NCI-H2081 (cell line): ENCODE measurements at places on chromosomes 6 and 20.

- DNase-seq: no peak
Measured at GRCh38 chr6:10511477-10511876, 9.7 kb upstream of the GCNT2 start.

GRCh38 chr6:10315034-10315433 is 99.8 kb downstream of the TFAP2A start:
- DNase-seq: no peak

DNA sequence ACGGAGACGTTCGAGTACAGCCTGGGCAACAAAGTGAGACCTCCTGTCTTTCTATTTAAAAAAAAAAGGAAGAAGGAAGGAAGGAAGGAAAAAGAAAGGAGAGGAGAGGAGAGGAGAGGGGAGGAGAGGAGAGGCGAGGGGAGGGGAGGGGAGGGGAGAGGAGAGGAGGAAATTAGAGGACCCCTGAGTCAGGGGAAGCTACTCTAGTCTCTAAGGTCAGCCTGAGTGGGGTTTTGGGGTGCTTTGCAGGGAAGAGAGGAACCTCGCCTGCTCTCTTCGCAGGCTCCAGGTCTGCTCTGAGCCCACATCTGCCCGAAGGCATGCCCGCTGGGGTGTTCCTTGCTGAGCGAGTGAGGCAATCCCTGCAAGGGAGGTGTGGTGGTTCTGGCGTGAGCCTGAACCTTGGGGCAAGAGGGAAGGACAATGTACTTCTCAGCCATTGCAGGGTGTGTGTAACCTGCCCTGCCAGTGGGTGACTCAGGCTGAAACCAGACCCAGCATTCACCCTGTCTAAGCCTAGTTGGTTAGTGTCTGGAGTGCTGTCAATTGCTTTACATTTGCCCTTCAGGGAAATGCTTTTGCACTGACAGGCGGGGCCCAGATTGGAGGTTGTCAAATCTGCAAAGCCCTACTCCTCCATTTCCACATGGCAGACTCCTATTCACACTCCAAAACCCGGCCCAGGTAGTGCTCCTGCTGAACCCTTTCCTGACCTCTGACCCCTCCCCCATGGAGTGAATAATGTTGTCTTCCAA is 15.3 kb upstream of the MMP9 start:
- DNase-seq: no peak

DNA sequence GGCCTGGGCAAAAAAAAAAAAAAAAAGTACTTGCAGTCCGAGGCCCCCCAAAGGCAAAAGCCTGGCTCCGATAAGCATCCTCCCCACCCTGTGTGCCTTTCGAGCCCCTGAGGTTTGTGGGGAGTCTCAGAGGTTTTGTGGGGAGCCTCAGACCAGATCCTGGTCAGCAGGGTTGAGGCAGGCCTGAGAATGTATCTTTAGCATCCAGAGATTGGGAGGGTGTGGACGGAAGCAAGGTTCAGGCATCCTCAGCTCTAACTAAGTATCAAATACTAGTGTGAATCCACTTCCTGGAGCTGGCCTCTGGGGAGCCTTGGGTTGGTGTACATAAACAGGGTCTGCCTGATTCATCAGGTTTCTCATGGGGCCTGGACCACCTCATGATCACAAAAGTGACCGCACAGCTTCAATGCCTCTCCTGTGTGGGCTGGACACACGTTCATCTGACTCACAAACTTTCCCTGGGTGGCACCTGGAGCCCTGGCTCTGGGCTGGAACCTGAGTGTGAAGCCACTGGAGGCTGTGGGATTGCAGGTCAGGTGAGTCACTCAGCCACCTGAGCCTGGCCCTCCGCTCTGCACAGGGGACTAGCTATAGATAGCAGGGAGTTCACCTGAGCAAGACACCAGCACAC is 24.4 kb downstream of the PCMTD2 start:
- DNase-seq: no peak

GRCh38 chr20:24828992-24829648 is 119.9 kb upstream of the CST7 start:
- no peak for DNase-seq

- no peak for DNase-seq
Measured at GRCh38 chr6:30334075-30334783, 7.5 kb downstream of the TRIM39 start.

DNA sequence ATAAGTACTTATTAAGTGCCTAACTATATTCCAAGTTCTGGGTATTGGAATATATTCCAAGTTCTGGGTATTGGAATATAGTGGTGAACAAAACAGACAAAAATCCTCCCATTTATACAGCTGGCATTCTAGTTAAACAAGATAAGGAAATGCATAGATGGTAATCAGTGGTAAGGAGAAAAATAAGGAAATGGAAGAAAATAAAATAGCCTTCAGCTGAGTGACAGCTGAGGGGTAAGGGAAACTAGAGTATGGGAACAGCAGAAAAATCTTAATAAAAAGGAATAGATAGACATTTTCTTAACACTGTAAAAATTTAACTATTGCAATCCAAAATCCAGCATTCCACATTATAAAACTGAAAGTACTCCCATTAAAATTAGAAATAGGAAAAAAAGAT is 17.2 kb upstream of the WFDC10A start:
- DNase-seq: no peak

- DNase-seq: peak; percentile 97
Measured at GRCh38 chr20:48682529-48683363, 145.1 kb downstream of the PREX1 start.

DNA sequence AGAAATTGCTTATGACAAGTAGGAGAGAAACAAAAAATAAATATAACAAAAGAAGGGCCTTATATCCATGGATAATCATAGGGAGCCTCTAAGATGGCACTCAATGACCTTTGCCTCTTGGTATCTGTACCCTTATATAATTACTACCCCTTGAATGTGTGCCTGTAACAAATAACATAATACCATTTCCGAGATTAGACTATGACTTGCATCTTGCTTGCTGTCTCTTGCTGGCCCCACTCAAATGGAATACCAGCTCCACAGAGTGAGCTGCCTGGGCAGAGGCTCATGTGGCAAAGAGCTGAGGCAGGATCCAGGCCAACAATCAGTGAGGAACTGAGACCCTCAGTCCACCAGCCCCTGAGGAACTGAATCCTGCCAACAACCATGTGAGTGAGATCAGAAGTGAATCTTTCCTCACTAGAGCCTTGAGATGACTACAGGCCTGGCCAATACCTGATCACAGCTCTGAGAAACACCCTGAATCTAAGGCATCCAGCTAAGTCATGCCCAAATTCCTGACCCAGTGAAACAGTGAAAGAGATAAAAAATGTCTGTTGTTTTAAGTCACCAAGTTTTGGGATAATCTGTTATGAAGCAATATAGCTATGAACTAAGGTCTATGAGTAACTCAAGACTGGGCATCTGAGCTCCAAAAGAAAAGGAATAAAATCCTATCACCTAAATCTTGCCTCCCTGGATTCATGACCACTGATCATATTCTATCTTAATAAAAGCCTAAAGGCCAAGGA is 5.5 kb downstream of the KATNA1 start:
- no peak for DNase-seq

- no peak for DNase-seq
Measured at GRCh38 chr20:18624948-18625347, 37.1 kb downstream of the DTD1 start.

DNA sequence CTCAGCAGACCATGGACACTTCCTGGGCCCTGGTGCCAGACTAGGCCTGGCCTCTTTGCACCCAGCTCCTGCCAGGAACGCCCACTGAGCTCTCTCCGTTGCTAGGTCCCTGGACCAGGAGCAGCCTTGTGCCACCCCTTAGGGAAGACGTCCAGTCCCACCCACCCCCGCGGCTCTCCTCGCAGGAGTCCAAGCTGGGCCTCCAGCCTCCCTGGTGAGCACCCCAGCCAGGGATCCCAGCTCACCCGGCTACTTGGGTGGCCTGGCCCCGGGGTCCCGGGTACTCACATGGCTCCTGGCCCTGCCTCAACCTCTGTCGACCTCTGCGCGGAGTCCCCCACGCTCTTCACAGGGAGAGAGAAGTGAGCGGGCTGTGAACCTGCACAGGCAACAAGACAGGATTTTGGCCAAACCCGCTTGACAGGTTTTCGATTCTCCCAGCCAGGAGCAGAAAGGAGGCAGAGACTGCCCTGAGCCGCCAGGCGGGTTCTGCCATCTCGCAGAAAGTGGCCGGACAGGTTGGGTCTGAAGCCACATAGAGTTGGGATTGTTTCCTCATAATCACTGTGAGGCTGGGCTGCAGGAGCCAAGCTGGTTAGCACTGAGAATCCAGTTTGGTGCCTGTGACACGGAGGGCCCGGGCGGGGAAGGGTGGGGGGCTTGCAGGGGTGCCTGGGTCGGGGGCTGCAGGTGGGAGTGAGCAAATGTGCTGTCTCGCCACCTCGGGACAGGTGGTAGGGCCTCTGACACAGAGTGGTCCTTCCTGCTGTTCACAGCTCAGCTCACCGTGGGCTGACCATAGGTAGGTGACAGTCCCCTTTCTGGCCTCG is at the start of gene RBBP8NL:
TSS of gene RBBP8NL (minus strand) at position 368 of the 830 bp plus-strand sequence. CDS start 7,892 bp downstream, outside the sequence.
- no peak for DNase-seq

GRCh38 chr6:25181923-25182322 is 97.3 kb upstream of the CARMIL1 start:
- DNase-seq: no peak

DNA sequence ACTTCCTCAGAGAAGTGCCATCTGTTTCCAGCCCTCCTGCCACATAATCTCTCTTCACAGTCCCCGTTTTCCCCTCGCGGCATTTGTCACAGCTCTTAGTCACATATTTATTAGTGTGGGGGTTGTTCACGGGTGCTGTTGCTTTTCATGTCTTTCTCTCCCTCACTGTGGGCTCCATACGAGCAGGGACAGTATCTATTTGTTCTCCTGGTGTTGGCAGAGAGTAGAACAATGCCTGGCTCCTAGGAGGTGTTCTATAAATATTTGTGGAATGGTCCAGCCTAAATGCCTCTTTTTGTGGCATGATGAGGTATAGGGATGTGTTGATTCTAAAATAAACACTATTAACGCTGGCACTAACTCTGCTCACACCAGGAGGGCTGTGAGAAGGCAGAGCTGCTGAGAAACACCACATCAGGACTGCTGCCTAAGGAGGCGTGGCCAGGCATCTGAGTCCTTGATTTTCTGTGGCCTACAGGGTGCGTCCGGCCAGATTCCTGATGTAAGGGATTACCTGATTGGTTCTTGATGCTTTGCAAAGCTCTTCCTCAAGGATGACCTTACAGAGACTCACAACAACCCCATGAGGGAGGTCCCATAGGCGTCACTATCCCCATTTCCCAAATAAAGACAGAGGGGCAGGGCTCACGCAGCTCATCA is 219.8 kb upstream of the ARID1B start:
- peak; percentile 98 for DNase-seq

DNA sequence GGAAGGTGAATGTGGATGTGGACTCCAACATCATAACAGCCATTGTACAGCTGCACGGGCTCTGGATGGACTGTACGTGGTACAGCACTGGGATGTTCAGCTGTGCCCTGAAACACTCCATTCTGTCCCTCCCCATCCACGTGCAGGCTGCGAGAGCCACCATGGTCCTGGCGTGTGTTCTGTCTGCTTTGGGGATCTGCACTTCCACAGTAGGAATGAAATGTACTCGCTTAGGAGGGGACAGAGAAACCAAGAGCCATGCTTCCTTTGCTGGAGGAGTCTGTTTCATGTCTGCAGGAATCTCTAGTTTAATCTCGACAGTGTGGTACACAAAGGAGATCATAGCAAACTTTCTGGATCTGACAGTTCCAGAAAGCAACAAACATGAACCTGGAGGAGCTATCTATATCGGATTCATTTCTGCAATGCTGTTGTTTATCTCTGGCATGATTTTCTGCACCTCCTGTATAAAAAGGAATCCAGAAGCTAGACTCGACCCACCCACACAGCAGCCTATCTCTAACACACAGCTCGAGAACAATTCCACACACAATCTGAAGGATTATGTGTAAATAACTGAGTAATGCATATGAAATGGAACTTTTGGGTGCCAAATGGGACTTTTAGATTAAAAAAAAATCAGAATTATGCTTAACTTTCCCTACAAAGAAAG is 12.1 kb downstream of the CLDN20 start:
- DNase-seq: no peak

DNA sequence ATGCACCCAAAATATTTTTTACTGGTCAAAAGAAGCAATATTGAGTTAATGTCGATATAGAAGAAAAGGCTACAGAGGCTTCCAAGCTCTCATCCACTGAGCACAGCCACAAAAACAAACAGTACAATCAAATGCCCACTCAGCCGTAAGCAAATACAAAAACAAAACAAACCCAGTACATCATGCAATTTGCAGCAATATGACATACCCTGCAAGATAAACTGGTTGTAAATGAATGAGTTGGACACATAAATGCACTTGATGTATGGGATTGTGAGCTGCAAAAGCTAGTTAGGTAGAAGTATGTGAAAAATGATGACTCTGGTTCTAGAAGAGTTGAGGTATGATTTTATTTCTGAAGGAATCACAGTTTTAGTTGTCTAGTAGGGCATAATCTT is 83.9 kb downstream of the SESN1 start:
- peak; percentile 0 for DNase-seq

DNA sequence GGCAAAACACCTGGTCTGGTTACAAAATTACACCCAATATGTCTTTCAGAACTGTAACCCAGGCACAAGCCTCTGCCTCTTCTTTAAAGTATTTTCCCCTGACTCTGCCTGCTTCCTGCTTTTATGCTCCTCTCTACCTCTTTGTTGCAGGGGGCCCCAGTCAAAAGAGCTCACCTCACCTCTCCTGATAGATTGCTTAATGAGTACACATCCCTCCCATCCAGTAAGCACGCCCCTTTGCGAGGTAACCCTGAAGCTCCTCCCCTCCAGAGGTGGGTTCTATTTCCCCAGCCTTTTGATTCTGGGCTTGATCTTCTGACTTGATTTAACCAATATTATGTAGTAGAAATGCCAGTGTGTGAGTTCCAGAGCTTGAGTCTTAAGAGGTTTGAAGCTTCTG is 56.6 kb upstream of the EYA2 start:
- peak; percentile 4 for DNase-seq

DNA sequence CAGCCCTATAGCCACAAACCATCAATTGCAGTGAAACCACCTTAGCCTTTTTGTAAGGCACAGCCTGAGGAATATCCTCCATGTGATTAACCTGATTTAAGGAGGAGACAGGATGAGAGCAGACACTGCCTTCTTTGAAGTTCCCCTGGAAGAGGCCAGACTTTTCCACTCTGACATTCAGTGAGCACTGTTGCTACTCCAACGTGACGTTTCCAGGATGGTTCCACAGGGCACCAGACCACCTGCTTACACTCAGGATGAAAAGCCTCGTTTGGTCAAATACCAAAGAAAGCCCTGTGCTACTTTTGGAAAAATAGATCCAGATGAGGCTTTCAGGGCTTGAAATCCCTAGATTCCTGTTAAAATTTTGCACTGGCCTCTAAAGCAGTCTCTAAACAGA is 1102.1 kb upstream of the FLRT3 start:
- no peak for DNase-seq

DNA sequence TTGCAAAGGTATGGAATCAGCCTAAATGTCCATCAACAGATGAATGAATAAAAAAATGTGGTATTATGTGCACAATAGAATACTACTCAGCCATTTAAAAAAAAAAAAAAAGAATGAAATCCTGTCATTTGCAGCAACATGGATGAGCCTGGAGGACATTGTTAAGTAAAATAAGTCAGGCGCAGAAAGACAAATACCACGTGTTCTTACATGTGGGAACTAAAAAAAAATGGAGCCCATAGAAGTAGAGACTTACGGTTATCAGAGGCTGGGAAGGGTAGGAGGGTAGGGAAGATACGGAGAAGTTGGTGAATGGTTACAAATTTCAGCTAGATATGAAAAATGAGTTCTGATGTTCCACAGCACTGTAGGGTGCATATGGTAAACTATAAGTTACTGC is 97.2 kb upstream of the SIRPG start:
- DNase-seq: no peak

GRCh38 chr6:158715330-158716311 is 65.8 kb downstream of the SYTL3 start:
- DNase-seq: no peak
